Common myeloid progenitor, CD34-positive (primary cell): ENCODE measurements at places on chromosomes 11 and 22.

DNA sequence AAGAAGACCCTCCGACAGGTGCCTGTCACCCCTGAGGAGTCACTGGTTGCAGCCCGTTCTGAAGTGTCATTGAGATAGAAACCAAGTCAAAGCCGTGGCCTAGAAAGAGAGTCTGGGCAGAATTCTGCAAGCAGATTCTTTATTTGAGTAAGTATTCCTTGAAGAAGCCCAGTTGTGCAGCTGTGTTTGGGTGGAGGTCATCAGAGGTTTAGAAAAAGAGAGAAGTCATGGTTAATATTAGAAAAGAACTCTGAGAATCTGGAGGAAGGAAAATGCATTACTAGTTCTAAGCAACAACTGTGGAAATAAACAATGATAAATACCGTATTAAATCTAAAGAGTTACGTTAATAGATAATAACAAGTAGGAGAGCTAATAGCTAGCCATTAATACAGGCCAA is 118.8 kb upstream of the KIRREL3 start:
- no peak for DNase-seq

DNA sequence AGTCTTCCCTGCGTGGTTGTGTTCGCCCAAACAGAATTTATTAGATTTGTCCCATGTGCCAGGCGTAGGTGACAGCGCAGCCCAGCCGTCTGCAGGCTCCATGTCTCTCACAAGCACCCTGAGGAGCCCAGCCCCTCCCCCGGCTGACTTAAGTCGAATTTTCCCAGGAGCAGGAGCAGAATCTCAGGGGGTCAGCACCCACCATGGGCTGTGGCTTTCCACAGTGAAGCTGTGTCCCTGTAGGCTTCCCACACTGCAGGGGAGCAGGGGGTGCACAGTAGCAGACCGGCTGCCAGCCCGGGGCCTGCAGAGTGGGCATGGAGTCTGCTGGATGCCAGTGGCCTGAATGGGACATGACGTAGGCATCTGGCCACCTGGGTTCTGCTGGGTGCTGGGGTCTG is 16.0 kb downstream of the PARVG start:
- no peak for DNase-seq

- DNase-seq: peak; percentile 57
These were observed 28.4 kb upstream of the HMOX1 start for GRCh38 chr22:35352214-35353111.

GRCh38 chr11:80505771-80506170 is 1064.9 kb upstream of the TENM4 start:
- no peak for DNase-seq

DNA sequence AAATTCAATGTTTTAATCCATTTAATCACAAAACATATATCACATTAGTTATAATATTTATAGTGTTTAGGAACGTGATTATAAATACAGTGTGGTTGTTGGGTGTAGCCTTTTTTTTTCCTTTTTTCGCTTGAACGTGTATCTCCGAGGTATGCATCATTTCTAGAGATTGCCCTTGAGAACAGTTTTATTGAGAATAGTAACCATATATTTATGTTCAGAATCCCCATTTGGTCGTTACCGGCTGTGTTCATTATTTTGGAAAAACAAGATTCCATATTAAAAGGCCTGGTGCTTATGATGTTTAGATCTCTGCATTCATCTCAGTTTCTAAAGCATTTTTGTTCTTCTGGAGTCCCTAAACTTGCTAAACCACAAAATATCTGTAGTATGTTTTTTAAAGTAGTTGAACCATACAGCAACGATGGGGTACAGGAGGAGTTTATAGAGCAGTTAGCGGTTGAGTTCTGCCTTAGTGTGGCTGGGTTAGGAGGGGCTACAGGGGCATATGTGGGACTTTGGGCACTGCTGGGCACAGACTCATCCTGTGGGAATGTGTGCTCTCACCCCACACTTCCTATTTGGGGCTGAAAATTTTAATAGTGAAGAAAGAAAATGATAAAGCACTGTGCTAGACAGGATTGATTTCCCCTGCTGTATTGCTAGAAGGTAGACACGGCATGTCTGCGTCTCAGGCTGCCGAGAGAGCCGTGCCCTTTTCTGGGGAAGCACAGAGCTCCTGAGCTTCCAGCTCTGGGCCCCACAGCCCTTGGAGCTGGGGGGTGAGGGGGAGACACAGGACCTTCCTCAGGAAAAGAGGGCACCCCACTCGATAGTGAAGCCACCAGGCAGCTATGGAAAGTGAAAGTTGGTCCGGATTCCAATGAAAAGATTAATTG is 81.5 kb upstream of the PPARA start:
- DNase-seq: no peak

DNA sequence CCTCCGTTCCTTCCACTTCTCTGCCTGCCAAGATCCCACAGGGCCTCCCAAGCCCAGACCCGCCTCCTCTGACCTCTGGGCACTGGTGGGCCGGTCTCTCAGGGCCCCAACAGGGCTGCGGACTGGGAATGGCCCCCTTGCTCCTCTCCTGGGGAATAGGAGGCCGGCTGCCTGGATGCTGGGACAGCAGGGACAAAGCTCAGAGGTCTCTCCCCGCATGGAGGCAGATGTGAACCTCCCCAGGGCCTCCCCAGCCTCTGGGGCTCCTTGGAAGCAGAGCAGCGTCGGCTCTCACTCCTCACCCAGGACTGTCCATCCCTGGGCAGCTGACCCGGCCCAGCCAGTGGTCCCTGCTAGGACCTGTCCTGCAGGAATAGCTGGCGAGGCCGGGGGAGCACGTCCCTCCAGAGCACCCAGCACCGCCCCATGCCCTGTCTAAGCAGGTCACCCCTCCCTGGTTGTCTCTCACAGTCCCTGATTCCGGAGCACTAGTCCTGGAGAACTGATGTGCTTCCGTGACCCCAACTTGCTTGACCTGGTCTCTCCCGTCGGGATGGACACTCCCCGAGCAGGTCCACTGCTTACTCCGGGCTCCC is 85.8 kb downstream of the RTL6 start:
- no peak for DNase-seq

GRCh38 chr11:64875369-64876228 is 2.8 kb downstream of the EHD1 start:
- DNase-seq: no peak

DNA sequence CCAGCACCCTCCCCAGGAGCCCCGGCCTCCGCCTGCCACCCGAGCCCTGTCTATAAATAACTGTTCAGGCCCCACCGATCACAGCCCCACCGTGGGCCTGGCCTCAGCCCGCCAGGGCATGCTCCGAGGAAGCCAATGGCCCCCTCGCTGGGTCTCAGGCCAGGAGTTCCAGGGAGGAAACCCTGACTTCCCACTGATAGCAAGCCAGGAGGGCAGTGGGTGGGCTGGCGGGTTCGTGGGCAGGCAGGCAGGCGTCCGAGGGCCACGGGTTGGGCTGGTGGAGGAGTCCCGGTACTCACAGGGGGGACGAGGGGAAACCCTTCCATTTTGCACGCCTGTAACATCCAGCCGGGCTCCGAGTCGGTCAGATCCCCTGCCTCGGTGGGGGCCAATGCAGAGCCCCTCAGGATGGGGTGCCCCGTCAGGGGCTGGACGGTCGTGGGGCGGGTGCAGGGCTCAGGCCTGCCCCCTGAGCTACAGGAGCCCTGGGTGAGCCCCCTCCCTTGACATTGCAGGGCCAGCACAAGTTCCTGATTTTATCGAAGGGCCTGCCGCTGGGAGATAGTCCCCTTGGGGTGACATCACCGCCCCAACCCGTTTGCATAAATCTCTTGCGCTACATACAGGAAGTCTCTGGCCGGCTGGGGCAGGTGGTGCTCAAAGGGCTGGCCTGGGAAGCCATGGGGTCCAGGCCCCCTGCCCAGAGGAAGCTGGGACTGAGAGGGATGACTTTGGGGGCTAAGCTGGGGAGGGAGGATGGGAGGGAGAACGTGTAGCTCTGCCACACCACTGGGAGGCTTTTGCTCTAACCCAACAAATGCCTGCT is at the start of gene SPI1:
TSS of gene SPI1 (minus strand) at position 538 of the 826 bp plus-strand sequence. CDS start at position 344, 194 bp downstream.
- DNase-seq: peak; percentile 99

DNA sequence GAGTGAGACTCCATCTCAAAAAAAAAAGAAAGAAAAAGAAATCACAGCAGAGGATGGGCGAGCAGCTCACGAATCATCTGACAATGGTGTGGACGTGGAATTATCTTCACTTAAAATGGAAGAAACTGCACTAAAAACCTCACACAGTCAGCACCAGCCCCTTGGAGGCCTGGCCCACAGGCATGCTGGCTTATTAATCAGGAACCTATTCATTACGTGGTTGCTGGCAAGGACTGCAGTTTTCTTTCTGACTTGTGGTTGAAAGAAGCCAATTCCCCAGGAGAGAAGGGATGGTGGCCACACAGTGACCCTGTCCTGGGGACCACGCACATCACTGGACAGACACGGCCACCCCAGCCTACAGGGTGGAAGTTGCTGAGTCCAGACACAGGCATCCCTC is 401.1 kb downstream of the CTTN start:
- DNase-seq: no peak

- no peak for DNase-seq
These were observed 517.9 kb downstream of the NTM start for GRCh38 chr11:131888230-131888855.

- DNase-seq: no peak
These were observed 375.9 kb downstream of the LUZP2 start for GRCh38 chr11:24872651-24873311.

GRCh38 chr11:76806131-76806530 is 23.0 kb downstream of the TSKU start:
- no peak for DNase-seq

GRCh38 chr11:40722179-40722795 is 737.2 kb downstream of the LRRC4C start:
- peak; percentile 29 for DNase-seq

DNA sequence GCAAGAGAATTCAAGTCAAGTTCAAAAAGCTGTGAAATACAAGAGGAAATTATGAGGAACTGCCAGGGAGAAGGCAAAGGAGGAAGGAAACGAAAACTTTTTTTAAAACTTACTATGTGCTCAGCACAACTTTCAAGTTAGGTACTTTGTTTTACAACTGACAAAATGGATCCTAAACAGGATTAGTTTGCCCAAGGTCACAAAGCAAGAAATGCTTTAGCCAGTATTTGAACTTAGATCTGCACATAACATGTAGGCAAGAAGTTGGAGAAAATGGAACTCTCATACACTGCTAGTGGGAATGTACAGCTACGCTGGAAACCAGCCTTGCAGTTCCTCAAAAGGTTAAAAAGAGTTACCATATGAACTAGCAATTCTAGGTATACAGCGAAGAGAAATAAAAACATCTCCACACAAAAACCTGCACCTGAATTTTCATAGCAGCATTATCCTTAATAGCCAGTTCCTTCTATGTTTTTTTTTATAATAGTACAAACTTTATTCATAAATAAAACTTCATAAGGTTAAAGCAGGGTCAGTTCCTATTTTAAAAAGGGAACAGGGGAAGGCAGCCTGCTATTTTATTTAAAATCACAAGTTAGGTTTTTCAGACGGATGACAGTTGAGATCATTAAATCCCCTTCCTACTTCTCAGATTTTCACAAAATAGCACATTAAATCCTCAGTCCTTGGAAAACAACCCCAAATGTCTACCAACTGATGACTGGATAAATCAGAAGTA is 19.2 kb downstream of the DDX6 start:
- peak; percentile 26 for DNase-seq

GRCh38 chr11:115696563-115696962 is 192.3 kb upstream of the CADM1 start:
- no peak for DNase-seq

GRCh38 chr22:45254388-45254787 is 13.7 kb upstream of the KIAA0930 start:
- no peak for DNase-seq

DNA sequence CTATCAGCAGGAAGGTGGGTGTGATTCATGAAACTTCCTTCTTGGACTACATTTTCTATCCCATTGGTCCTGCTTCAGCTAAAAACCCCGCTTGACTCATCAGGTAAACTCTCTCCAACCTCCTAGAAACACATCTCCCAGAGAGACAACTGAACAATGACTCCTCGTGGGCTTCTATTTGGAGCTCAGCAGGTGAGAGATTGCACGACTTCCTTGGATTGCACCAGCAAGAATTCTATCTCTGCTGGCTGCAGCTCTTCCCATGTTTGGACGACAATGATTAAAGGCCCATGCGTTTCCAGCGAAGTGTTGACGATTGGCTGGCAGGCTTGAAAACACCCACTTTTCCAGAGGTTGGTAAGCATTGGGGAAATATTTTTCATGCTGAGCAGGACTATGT is 216.1 kb upstream of the NTM start:
- DNase-seq: no peak

- DNase-seq: no peak
These were observed 13.6 kb downstream of the GLB1L3 start for GRCh38 chr11:134289789-134290188.

DNA sequence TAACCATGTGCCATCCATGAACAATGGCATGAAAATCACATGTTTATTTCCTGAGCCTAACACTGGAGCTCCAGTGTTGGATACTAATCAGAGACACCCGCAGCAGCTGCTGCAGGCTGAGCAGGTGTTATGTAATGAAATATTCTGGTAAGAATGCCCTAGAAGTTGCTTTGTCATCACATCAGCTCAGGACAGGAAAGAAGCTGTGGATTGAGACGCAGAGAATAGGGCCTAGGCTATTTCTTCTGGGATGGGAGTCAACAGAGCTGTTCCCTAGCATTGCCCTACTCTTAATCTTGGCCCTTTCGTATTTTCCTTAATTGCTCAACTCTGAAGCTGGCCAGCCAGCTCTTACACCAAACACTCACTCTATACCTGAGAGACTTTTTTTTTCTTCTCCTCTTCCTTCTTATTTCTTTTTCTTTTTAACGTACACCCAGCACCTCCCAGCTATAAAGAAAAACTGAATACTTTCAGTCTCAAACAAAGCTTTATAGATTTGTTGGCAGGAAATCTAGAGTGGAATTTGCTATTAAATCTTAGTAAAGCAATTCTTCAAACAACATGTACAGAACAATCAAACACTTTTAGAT is 31.9 kb downstream of the RASSF10 start:
- no peak for DNase-seq

DNA sequence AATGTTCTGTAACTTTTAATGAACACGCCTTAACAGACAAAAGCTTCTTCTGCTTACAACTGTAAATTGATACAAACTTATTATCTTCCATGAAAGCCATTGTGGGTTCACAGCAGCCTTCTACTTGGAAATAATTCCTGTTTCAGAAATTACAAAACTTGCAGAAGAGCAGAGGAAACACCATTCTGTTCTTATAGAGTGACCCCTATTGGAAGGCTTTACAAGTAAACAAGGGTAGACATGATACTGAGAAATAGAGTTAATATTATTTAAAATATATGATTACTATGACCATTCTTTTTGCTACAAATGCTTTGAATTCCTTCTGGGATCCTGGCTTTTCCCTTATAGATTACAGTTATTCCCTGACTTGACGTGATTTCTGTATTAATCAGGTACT is 32.4 kb upstream of the KCNA4 start:
- no peak for DNase-seq

- no peak for DNase-seq
These were observed 33.9 kb downstream of the MMP20 start for GRCh38 chr11:102591160-102591718.

- no peak for DNase-seq
These were observed 409.4 kb downstream of the METTL15 start for GRCh38 chr11:28517621-28518020.
